GM23338 (cell line): ENCODE measurements at places on chromosomes 11 and 22. TPM values are rescaled to one million over a fixed set of nuclear protein-coding genes. Genes with fewer than 3 reads are reported as not detected.
A peak's percentile ranks its signal among the peaks of the same experiment; 100 is the strongest.

GRCh38 chr11:61853698-61854169 lies 25.6 kb downstream of the FADS2 start:
- no peaks in the 10 kb centered on the region for H3K27me3 ChIP-seq
- peaks cover 61% of the 10 kb centered on the region for H3K36me3 ChIP-seq
- no peaks in the 10 kb centered on the region for H3K4me1 ChIP-seq
- H3K4me3 ChIP-seq, result no peak overlapping the region

DNA sequence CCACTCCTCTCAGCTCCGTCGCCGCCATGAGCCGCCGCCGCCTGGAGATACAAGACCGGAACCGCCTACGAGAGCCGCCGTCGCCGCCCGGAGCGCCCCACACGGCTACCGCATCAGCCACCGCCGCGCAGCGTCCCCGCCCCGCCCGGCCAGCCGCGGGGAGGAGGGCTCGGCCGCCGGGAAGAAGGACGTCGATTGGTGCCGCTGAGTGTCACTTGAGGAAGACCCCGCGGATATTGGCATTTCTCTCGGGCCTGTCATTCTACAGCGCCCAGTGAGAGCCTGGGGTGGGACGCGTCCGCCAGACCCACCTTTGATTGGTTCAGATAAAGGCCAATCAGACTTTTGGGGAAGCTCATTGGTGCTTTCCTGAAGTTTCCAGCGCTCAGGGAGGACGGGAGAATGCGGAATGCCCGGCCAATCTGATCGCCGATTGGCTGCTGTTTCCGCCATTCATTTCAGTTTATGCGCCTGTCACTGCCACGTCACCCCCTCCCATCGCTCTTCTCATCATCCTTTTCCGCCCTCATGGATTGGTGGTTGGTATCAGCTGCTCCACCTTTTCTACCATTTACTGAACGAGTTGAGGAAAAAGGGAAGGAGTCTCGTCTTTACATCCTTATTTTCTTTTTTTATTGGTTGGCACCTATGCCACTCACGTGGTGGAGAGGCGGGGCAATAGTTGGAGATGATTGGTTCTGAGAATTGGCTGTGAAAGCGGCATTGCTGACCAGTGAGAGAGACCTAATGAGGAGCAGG lies at the start of gene OSBP:
TSS of gene OSBP (minus strand) at position 138 of the 759 bp plus-strand sequence. CDS start at position 28, 110 bp downstream.
- H3K27me3 ChIP-seq, result no peaks in the 10 kb centered on the region
- peak within 1 kb of the TSS; percentile 90 for H3K4me3 ChIP-seq
- DNase-seq, result peak; percentile 99
- H3K36me3 ChIP-seq, result no peaks in the 10 kb centered on the region
- H3K27ac ChIP-seq, result peak within 1 kb of the TSS; percentile 5

DNA sequence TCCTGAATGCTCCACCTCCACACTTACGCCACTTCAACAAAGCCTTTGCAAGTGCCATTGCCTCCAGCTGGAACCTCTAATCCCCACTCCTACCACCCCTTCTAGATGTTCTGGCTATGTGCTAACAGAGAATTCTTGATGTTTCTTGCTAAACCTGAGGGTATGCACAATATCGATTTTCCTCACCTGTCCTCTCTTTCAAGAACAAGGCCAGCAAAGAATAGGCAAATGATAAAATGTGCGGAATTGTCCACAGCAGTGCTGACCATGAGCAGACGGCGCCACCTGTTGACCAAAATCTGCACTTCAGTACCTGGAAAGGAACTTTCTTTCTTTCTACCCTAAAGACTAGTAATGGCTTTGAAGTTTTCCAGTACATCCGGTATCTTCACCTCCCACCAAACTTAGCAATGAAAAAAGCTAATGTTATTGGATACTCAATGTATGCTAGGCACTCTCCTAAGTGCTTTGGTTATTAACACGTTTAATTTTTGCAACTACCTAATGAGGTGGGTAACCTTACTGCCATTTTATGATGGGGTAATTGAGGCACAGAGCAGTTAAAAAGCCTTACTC lies 3.4 kb downstream of the TIMM10 start:
- H3K27ac ChIP-seq, result peak overlapping the region; percentile 33; the same call in 1 of the 2 replicates
- no peaks in the 10 kb centered on the region for H3K27me3 ChIP-seq
- no peak overlapping the region for H3K4me3 ChIP-seq
- DNase-seq, result peak; percentile 87
- peaks cover 15% of the 10 kb centered on the region for H3K4me1 ChIP-seq
- H3K36me3 ChIP-seq, result no peaks in the 10 kb centered on the region

GRCh38 chr11:113389272-113389671 lies 1.7 kb downstream of the ANKK1 start:
- no peak overlapping the region for H3K27ac ChIP-seq
- H3K4me3 ChIP-seq, result no peak overlapping the region
- DNase-seq, result no peak
- H3K27me3 ChIP-seq, result 0 out of 2 replicates have a peak, but pooled peaks cover 5% of the 10 kb centered on the region
- peaks cover 6% of the 10 kb centered on the region; the same call in 1 of the 2 replicates for H3K4me1 ChIP-seq

The MCHR1 gene
- total RNA-seq, result 0.27 and 2.4 TPM in 2 replicates

- H3K4me1 ChIP-seq, result peaks cover 10% of the 10 kb centered on the region
- DNase-seq, result no peak
- no peak overlapping the region for H3K27ac ChIP-seq
- H3K27me3 ChIP-seq, result no peaks in the 10 kb centered on the region
- no peak overlapping the region for H3K4me3 ChIP-seq
- no peaks in the 10 kb centered on the region for H3K36me3 ChIP-seq
Observed at GRCh38 chr11:115522302-115522701, 18.1 kb upstream of the CADM1 start.

The GGTLC2 gene
- not detected in 2 replicates for total RNA-seq

The NXPE4 gene
- total RNA-seq, result not detected in 2 replicates

GRCh38 chr11:108887436-108888238 lies 222.8 kb downstream of the DDX10 start:
- H3K27ac ChIP-seq, result no peak overlapping the region
- H3K27me3 ChIP-seq, result no peaks in the 10 kb centered on the region
